ENCODE measurements at places on chromosomes 4 and X.
A peak's percentile ranks its signal among the peaks of the same experiment; 100 is the strongest.

DNA sequence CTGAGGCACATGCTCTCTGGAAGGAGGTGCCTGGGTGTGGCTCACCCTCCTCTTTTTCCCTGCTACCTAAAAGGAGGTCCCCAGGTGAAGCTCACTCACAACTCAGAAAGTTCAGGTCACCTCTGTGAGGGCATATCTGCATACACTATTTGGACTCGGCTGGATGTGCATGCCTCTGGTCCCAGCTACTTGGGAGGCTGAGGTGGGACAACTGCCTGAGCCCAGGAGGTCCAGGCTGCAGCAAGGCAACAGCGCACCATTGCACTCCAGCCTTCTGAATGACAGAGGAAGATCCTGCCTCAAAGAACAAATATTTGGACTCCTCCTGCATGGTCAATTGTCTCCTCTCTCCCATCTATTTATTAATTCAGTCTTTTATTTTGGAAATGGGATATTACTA is 46.4 kb downstream of the CPLX1 start:
- DNase-seq, result no peak

GRCh38 chr4:186647821-186648220 is 75.8 kb downstream of the FAT1 start:
- no peak for DNase-seq

DNA sequence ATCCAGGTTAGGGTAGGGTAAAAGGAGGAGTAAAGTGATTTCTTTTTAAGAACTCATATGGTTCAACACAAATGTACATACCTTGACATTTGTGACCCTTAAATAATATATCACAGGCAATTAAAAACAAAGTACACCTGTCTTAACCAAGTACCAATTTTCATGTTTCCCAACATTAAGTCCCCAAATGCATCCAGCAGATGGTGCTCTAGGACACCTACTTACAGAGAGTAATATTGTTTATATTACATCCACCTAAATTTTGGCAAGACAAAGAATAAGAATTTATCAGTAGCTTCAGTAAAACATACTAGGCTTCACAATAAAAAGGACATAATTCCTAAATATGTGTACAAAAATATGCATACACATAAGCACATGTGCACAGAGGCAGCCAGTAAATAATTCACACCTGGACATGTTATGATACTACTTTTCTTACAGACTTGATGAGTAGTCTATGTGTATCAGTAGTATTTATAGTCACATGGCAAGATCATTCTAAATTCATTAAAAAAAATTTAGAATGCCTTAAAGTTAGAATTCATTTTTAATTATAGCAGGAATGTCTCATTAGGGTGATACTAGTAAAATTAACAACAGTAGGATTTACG is 219.7 kb downstream of the DCLK2 start:
- DNase-seq, result peak; percentile 10

DNA sequence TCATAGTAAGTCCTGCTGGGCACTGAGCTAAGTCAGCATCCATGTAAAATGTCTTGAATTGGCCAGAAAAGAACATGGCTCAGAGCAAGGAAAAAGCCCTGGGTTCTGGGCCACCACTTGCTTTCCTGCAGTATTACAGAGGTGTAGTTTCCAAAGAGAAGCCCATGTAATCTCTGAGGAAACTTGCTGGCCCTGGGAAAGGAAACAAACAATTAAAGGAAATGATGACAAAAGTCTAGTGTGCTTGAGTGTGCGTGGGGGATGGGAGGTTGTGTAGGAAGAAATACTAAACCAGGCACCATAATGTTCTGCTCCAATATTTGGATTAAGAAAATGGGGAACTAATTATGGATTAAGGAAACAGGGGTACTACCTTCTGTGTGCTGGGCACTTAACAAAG is 39.5 kb upstream of the SMIM10L2A start:
- DNase-seq, result no peak

GRCh38 chr4:81330018-81330417 is 115.0 kb upstream of the PRKG2 start:
- DNase-seq, result no peak

DNA sequence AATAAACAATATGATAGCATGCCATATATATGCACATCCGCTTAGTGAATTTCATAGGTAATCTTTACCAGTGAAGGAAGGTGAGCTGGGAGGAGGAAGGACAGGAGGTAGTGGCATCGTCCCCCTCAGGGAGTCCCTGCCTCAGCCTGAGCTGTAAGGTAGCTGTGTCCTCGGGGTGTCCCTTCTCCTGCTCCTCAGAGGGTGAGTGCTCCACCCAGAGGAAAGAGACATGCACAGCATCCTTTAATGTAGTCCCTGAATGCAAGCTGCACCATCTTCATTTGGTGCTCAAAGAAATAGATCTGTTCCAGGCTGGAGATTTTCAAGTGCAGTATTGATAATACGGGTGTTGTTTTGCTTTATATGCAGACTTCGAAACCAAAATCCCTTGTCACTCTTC is 330.4 kb upstream of the SFRP2 start:
- no peak for DNase-seq

GRCh38 chrX:44092778-44093177 is 119.6 kb upstream of the NDP start:
- no peak for DNase-seq

GRCh38 chrX:7441586-7441985 is 293.6 kb upstream of the PUDP start:
- no peak for DNase-seq

DNA sequence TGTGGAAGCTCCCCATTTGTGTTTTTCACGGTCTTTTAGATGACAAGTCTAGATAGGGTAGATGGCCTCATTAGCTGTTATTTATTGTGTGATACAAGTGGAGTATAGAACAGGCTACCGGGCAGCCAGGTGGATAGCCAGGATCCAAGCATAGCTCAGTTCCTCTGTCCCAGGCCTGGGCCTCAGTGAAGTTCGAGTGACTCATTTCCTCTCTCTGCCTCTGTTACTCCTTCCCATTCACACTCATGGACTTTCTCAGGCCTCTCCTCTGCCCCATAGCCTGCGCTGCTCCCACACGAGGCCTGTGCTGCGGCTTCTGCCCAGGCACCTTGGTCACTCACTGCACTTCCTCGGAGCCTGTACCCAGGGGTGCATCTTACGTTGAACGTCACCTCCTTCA is 54.5 kb downstream of the TENM3 start:
- no peak for DNase-seq

- no peak for DNase-seq
Measured at GRCh38 chr4:102356562-102357202, 11.4 kb upstream of the SLC39A8 start.

- DNase-seq, result no peak
Measured at GRCh38 chr4:112361181-112361791, 64.1 kb downstream of the ALPK1 start.

GRCh38 chrX:119069128-119069527 is 3.7 kb upstream of the CT47C1 start:
- no peak for DNase-seq

DNA sequence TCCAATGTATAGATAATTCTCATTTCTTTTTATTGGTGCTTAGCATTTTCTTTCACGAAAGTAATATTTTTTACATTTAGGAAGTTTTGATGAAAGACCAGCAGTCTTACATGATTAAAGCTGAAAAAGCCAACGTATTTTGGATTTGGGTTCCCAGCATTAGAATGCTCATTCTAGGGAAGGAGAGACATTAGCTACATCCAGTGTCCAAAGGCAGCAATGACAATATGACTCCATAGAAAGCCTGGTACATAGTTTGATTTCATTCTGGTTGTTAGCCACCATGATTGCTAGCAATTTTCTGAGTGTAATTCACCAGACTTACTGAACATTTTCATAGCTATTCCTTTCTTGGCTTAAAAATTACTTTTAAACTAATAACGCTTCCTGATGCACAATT is 1397.5 kb downstream of the PCDH7 start:
- no peak for DNase-seq
